GM12892 (cell line): ENCODE measurements at places on chromosomes 3 and 15.

GRCh38 chr3:51549311-51549710 lies 10.8 kb downstream of the RAD54L2 start:
- no peak for DNase-seq

DNA sequence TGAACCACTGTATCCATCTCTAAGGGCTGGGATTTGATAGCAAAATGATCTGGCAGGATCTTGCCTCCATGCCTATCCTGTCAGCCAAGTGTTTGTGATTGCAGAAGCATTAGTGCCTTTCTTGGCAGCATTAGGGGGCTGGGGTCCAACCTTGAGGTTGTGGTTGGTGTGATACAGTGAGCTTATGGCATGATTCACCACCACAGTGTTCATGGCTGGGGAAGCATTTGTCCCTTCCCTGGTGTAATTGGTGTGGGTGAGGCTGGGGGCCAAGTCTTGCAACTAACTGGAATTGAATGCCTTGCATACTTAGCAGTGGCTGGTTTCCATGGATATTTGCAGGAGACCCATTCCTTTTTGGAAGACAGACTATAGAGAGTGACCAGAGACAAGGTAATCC lies 271.0 kb upstream of the TBL1XR1 start:
- no peak for DNase-seq

DNA sequence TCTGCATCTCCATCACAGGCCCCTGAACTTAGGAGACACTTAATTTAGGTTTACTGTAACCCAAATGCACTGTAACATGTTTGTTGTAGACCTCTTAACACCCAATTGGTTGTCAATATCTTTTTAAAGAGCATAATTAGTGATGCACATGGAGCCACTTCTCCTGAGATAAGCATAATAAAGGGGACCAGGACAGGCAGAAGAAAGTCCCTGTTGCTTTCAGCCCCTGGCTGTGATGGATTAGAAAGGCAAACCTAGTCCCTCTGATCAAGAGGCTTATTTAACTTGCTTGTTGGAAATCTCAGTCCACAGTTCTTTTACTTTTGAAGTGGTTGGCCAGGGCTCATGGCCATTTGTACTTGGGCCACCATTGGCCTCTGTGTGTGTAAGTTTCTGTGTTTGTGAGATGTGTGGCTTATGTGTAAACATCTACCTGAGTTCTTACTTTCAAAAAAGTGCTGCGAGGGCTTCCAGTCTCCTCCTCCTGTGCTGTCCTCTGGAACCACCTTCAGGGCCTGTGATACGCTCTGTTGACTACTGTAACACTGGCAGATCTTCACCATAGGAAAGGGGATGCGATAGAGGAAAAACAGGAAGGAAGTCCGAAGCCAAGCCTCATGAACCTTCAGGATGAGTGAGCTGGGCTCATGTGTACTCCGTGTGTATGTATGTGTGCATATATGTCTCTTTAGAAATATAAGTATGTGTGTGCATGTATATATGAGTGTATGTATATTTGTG lies 136.2 kb downstream of the EPHB1 start:
- no peak for DNase-seq

- DNase-seq = no peak
Observed at GRCh38 chr15:38307861-38308641, 55.4 kb downstream of the SPRED1 start.

DNA sequence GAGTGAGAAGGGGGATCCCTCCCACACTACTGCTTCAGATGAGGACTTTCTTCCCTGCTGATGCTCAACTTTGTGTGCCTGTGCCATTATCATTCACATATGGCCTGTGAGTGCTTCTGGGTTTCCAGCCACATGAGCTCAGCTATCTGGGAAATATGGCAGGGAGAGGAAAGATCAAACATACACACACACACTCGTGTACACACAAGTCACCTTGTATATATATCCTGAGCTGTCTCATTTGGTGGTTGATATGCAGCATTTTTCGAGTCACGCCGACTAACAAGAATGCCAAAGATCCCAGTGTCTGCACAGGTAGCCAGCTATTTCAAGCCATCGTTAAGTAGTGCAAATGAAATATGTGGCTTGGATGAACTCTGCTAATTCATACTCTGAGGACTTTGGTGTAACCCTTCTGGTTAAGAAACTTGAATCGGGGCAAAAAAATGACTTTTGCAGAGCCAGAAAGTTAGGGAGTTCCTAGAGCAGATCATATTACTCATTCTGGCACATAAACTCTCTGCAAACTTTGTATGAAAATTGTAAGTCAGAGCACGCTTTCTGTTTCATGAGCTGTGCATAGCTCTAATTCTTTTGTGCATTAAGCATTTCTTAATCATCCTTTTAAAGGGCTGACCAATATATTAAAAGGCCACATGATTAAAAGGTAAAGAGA lies 24.9 kb upstream of the WNT5A start:
- DNase-seq = no peak

DNA sequence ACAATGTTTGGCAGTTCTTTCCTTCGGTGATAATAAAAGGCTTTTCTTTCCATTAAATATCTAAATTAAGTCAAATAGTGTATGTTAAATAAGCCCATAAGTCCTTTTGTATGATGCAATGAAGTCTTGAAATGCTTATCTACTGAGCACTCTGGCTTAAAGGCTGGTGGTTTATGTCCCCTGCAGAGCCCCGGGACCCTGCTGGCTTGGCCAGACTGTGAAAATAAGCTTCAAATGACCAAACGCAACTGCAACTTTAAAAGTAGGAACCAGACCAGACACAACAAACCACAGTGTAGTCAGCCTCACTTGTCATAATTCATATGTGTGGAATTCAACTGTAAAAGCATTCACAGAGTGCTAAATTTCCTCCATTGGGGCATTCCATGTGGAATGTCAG lies 72.5 kb downstream of the FOXP1 start:
- no peak for DNase-seq

DNA sequence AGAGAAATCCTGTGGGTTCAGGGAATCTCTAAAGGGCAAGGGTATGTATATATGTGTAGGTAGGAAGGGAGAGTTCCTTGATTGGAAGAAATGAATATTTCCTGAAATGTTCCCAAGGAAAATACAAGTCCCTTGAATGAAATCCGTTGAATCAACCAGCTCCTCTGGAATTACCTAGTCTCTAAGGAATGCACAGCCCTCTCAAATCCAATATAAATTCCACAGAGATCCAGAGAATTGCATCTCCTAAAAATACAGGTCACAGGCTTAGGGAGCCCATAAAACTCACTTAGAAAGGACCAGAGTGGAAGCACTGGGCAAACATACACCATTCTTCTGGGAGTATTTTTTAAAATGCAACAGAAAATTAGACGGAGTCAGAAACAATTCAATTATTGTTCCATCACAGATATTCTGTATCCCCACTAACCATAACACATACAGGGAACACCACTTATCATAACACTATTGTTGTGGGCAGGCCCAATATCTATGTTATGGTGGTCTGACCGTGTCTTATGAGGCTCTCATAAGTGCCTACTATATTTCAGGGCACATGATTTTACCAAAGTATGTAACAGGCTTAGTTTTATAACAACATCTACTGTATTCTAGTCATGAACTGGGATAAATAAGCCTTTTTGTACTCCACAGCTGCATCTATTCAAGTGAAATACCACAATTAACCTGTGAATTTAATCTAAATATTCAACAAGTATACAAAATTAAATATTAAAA lies 43.7 kb downstream of the IGSF11 start:
- no peak for DNase-seq

DNA sequence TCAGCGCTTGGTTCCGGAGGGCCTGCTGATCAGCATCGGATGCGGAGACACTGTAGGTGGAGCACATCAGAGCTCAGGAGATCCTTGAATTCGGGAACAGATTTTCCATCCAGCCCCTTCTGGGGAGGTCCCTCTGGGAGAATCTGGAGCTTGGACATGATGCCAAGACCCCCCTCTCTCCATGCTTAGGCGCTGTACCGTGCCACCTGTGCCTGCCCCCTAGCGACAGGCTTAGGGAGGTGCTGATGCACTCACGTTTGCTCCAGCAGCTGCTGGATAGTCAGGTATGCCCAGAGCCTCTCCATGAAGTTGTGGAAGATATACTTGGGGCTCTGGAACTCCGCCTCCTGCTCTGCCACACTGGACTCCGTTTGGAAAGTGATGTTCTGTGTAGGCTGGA lies 9.7 kb downstream of the ITIH4 start:
- peak; percentile 52 for DNase-seq

DNA sequence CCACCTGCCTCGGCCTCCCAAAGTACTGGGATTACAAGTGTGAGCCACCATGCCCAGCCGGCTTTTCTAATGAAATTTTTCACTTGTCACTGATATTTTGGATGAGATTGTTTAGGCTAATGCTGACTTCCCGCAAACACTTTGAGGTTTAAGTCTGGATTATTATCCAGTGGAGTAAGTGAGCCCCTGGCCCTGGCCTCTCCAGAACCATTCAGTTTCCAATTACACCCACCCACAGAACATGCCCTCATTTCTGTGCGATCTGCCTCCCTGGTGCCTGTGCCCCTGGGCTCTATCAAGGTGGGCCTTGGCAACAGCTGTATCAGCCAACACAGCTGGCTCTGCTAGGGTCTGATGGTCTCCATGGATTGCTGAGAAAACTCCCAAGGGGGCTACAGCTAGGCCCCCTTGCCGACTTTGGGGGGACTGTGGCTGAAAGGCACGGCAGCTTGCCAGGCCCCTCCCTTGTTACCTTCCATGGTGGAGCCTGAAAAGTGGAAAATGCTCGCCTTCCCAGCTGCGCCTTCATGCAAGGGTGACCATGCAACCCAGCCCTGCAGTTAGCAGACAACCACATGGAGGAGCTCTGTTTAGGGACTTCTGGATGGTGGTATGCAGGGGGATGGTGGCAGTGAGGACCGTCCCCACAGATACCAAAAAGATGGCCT lies 288.9 kb downstream of the FAM43A start:
- DNase-seq = no peak

DNA sequence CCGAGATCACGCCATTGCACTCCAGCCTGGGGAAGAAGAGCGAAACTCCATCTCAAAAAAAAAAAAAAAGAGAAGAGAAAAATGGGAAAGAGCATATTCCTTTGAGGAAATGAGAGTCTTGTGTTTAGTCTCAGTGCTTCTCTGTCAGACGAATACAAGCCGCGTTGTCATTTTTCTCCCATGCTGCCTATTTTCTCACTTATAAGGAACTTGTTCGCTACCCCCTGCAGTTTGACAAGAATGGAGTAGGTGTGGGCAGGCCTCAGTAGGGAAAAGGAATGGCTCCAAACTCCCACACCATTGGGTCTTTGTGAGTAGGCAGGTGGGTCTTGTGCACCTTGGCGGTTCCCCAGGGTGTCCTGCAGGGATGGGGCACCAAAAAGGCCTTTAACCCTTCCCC lies 6.5 kb downstream of the GPR160 start:
- no peak for DNase-seq

- DNase-seq = no peak
Observed at GRCh38 chr3:98326945-98327344, 26.7 kb upstream of the OR5K4 start.

GRCh38 chr15:62779036-62779770 lies 263.3 kb upstream of the TPM1 start:
- no peak for DNase-seq

- DNase-seq = no peak
Observed at GRCh38 chr3:65535260-65535659, 503.5 kb downstream of the MAGI1 start.

- DNase-seq = no peak
Observed at GRCh38 chr3:133994166-133994890, 35.4 kb downstream of the SLCO2A1 start.

DNA sequence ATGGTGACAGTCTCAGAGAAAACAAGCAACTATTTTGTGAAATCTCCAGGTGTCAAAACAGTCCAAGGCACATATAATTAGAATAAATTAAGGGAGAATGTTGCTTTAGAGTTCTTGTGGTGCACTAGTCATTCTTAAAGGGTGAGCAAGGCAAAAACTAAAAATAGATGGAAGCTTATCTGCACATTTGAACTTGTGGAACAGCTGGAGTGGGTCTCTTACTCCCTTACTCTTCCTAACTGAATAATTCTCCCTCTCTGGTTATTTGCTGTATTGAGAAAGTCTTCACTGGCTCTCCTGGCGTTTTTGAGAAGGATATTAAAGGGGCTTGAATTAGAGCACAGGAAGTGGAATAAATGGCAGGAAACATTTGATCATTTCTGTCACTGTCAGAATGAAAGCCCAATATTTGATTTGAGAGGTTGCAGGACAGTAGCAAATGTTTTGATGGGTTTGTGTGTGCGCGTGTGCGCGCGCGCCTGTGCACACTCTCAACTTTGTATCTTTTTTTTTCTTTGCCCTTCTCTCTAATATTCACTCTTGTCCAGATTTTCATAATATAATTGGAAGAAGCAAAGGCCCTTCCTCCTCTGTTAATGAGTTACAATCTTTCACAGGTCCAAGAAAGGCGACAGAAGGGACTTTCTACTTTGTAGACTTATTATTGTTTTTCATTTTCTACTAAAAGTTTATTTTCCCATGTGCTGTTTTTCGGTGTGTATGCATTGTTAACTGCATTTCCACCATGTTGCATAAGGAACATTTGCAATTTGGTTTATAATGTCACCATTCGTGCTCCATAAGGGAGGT lies 40.9 kb downstream of the AKAP13 start:
- DNase-seq = no peak

GRCh38 chr3:35739964-35740527 lies 100.7 kb downstream of the ARPP21 start:
- DNase-seq = no peak

DNA sequence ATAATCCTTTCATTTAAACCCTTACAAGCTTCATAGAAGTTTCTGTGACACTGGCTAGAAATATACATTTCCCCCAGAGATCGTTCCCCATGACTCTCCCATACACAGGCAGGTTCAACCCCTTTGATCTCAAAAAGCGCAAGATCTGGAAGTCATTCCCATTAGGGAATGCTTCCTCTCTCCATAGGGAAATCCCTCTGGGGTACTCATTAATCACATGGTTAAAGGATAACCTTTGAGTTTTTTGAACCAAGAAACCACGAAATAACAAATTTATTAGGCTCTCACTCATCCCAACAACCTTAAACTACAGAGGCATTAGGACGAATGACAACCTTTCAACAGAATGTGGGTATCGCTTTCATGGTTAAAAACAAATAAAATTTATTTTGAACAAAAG lies 211.9 kb upstream of the PRICKLE2 start:
- no peak for DNase-seq

DNA sequence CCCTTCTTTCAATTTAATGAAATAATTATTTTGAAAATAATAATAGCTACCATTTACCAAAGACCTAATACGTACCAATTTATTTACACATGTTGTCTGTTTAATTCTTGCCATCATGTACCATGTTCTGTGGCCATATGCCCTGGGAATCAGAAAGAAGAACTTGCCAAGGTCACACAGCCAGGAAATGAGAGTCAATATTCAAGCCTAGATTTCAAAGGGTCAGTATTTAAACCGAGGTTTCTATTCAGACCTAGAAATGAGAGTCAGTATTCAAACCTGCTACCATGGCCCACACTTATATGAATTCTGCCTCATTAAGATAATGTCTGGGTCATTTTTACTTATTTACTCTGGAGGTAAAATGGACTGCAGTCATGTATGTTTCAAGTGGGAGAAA lies 103.6 kb upstream of the TBL1XR1 start:
- DNase-seq = no peak
